ENCODE measurements at places on chromosomes 7 and 10. TPM values are rescaled to one million over a fixed set of nuclear protein-coding genes. Genes with fewer than 3 reads are reported as not detected.

The ACSM6 gene
- not detected for total RNA-seq

- H3K27ac ChIP-seq = no peak overlapping the region
- no peak for DNase-seq
- no peaks in the 10 kb centered on the region for H3K27me3 ChIP-seq
- H3K36me3 ChIP-seq = no peaks in the 10 kb centered on the region
- no peak overlapping the region for H3K4me3 ChIP-seq
These were observed 70.4 kb downstream of the LYZL2 start for GRCh38 chr10:30559180-30559579.

The ALKBH4 gene
- 19.6 TPM for total RNA-seq

The CDCA7L gene
- total RNA-seq = 3.8 TPM

The ENTPD1 gene
- total RNA-seq = 0.35 TPM

- H3K27ac ChIP-seq = no peak overlapping the region
- no peak for DNase-seq
- no peaks in the 10 kb centered on the region for H3K36me3 ChIP-seq
- no peaks in the 10 kb centered on the region for H3K4me1 ChIP-seq
- H3K4me3 ChIP-seq = no peak overlapping the region
These were observed 189.7 kb downstream of the ACTR3B start for GRCh38 chr7:152949253-152949652.

DNA sequence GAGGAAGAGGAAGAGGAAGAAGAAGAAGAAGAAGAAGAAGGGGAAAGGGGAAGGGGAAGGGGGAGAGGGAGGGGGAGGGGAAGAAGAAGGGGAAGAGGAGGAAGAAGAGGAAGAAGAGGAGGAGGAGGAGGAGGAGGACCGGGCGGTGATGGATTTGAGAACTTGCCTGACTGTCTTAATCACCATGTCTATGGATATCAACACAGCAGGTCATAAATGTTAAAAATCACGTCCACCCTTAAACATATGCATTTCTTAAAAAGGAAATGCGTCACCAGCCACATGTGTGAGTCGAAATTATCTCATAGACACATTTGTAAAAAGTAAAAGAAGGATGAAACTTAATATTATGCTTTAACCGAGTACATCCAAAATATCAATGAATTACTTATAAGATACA lies 42.1 kb upstream of the INSIG1 start:
- peaks cover 82% of the 10 kb centered on the region for H3K27me3 ChIP-seq
- H3K4me1 ChIP-seq = no peaks in the 10 kb centered on the region
- no peak overlapping the region for H3K27ac ChIP-seq
- H3K36me3 ChIP-seq = no peaks in the 10 kb centered on the region

The TEX36 gene
- total RNA-seq = not detected

DNA sequence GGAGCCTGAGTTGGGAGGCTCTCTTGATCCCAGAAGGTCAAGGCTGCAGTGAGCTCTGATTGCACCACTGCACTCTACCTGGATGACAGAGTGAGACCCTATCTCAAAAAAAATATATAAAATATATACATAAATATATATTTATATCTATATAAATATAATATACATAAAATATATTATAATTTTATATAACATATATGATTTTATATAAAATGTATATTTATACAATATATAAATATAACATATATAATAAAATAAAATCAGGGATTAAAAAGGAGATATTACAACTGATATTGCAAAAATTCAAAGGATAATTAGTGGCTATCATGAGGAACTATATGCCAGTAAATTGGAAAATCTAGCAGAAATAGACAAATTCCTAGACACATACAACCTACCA lies 353.5 kb upstream of the HPS1 start:
- H3K27ac ChIP-seq = no peak overlapping the region
- H3K4me1 ChIP-seq = no peaks in the 10 kb centered on the region
- no peaks in the 10 kb centered on the region for H3K27me3 ChIP-seq

- H3K4me1 ChIP-seq = peaks cover 15% of the 10 kb centered on the region
- no peaks in the 10 kb centered on the region for H3K27me3 ChIP-seq
- H3K36me3 ChIP-seq = no peaks in the 10 kb centered on the region
- H3K4me3 ChIP-seq = no peak overlapping the region
- DNase-seq = no peak
- H3K27ac ChIP-seq = no peak overlapping the region
These were observed 3.8 kb upstream of the TRIM56 start for GRCh38 chr7:101081432-101081831.

The VSTM2A gene
- total RNA-seq = not detected

DNA sequence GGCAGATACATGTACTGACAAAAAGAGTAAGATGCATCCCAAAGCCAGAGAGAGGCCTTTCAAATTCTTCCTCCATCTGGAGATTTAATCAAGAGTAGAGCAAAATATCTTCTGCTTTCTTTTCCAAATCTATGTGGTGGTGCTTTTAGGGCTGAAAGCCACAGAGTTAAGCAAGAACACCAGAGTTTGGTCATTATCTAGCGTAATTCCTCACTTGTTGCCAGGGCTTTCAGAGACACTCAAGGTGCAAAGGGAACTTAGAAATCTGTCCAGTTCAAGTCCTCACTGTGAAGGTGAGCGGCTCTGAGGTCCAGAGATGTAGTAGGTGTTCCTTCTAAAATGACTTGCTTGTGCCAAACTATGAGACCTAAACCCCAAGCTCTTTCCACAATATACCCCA lies 10.9 kb upstream of the NFE2L3 start:
- no peaks in the 10 kb centered on the region for H3K36me3 ChIP-seq
- peaks cover 9% of the 10 kb centered on the region for H3K27me3 ChIP-seq
- H3K4me1 ChIP-seq = no peaks in the 10 kb centered on the region
- no peak for DNase-seq
- H3K27ac ChIP-seq = no peak overlapping the region
- H3K4me3 ChIP-seq = no peak overlapping the region

DNA sequence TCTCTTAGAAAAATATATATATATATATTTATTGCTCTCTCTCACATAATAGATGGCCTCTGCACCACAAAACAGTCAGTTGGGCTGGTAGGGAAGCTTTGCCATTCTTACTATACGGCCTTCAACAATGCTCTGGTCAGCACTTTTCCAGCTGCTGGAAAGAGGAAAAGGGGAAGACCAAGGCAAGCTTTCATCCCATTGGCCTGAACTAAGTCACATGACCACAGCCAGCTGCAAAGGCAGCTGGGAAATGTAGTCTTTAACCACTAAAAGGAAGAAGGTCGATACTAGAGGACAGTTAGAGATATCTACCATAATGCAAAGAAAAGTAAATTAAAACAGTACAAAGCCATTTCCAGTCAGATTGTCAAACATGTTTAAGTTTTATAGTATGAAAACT lies 58.4 kb upstream of the MACROH2A2 start:
- no peak overlapping the region for H3K4me3 ChIP-seq
- no peaks in the 10 kb centered on the region for H3K4me1 ChIP-seq
- peak; percentile 90 for DNase-seq
- no peak overlapping the region for H3K27ac ChIP-seq
- H3K27me3 ChIP-seq = no peaks in the 10 kb centered on the region

- H3K36me3 ChIP-seq = no peaks in the 10 kb centered on the region
- H3K27ac ChIP-seq = no peak overlapping the region
- no peaks in the 10 kb centered on the region for H3K27me3 ChIP-seq
- no peaks in the 10 kb centered on the region for H3K4me1 ChIP-seq
- no peak for DNase-seq
These were observed 148.6 kb upstream of the FAM3C start for GRCh38 chr7:121544726-121545125.

GRCh38 chr10:12479924-12480323 lies 130.6 kb downstream of the CAMK1D start:
- H3K36me3 ChIP-seq = no peaks in the 10 kb centered on the region
- no peak for DNase-seq
- H3K4me3 ChIP-seq = no peak overlapping the region
- no peaks in the 10 kb centered on the region for H3K4me1 ChIP-seq
- H3K27ac ChIP-seq = no peak overlapping the region

DNA sequence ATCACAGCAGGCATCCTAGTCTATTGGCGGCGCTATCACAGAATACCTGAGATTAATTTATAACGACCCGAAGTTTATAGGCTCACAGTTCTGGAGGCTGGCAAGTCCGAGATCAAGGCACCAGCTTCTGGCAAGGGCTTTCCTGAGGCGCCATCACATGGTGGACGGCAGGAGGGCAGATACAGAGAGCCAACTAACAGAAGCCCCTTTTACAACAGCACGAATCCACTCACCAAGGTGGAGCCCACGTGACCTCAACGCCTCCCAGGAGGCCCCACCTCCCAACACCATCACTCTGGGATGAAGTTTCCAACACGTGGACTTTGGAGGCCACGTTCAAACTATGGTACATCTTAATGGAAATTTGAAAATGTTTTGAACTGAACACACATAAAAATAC lies 255.3 kb downstream of the ELFN1 start:
- peaks cover 15% of the 10 kb centered on the region for H3K4me1 ChIP-seq
- H3K4me3 ChIP-seq = no peak overlapping the region
- H3K27ac ChIP-seq = no peak overlapping the region
- peak; percentile 31 for DNase-seq

The TMED4 gene
- total RNA-seq = 44.6 TPM

GRCh38 chr10:2462581-2462980 lies 604.8 kb upstream of the PFKP start:
- no peaks in the 10 kb centered on the region for H3K36me3 ChIP-seq
- no peak overlapping the region for H3K4me3 ChIP-seq
- no peaks in the 10 kb centered on the region for H3K27me3 ChIP-seq
- no peak overlapping the region for H3K27ac ChIP-seq
- H3K4me1 ChIP-seq = no peaks in the 10 kb centered on the region

DNA sequence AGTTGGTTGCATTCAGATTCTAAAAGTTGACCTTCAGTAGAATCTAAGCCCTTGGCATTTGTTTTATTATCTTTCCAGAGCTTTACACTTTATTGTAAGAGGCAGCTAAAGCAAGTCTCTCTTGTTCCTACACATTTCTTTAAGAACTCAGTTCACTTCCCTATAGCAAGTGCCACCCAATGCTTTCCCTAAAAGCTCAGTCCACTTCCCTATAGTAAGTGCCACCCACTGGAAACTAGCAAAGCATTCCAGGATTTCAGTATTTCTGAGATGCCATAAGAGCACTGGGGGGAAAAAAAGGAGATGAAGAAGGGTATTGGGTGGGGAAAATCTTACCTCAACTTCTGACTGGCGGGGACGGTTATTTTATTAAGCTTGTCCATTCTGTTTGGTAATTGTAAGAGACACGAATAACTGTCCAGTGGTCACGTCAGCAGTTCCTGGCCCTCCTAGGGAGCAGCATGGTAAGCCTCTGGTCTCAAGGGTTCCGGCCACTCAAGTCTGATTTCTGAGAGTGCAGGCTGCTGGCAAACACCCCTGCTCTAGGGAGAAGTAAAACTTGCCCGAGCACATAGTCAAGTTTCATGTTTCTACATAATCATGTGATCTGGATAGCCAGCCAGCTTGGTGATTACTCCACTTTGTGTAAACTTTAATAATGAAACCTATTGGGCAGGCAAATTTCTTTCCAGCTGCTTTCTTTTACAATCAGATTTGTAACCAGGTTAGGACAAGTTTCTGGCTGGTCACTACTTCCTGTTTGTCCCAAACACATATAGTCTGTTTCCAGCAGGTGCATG lies at the start of gene BLNK:
BLNK (minus strand) TSS at position 554 of the 800 bp plus-strand sequence; CDS start at position 383, 171 bp downstream.
- no peak within 1 kb of the TSS for H3K27ac ChIP-seq
- no peaks in the 10 kb centered on the region for H3K4me1 ChIP-seq
- no peak within 1 kb of the TSS for H3K4me3 ChIP-seq
- H3K36me3 ChIP-seq = no peaks in the 10 kb centered on the region

The MPP7 gene
- 0.38 TPM for total RNA-seq

GRCh38 chr7:149635561-149636329 lies 137.6 kb downstream of the ZNF467 start:
- H3K4me3 ChIP-seq = no peak overlapping the region
- no peak for DNase-seq
- no peaks in the 10 kb centered on the region for H3K36me3 ChIP-seq
- no peak overlapping the region for H3K27ac ChIP-seq
- no peaks in the 10 kb centered on the region for H3K4me1 ChIP-seq
- H3K27me3 ChIP-seq = peaks cover 91% of the 10 kb centered on the region

The KIN gene
- total RNA-seq = 11.7 TPM

- no peaks in the 10 kb centered on the region for H3K27me3 ChIP-seq
- H3K36me3 ChIP-seq = no peaks in the 10 kb centered on the region
- H3K4me1 ChIP-seq = no peaks in the 10 kb centered on the region
These were observed 324.6 kb downstream of the ATRNL1 start for GRCh38 chr10:115417585-115418265.

- no peak overlapping the region for H3K4me3 ChIP-seq
- H3K36me3 ChIP-seq = no peaks in the 10 kb centered on the region
- no peaks in the 10 kb centered on the region for H3K4me1 ChIP-seq
- no peak for DNase-seq
- H3K27ac ChIP-seq = no peak overlapping the region
These were observed 268.9 kb upstream of the KLF6 start for GRCh38 chr10:4053940-4054339.

GRCh38 chr7:120431016-120431415 lies 158.0 kb downstream of the KCND2 start:
- no peaks in the 10 kb centered on the region for H3K36me3 ChIP-seq
- no peaks in the 10 kb centered on the region for H3K27me3 ChIP-seq
- H3K4me1 ChIP-seq = no peaks in the 10 kb centered on the region
- no peak overlapping the region for H3K27ac ChIP-seq
- H3K4me3 ChIP-seq = no peak overlapping the region

DNA sequence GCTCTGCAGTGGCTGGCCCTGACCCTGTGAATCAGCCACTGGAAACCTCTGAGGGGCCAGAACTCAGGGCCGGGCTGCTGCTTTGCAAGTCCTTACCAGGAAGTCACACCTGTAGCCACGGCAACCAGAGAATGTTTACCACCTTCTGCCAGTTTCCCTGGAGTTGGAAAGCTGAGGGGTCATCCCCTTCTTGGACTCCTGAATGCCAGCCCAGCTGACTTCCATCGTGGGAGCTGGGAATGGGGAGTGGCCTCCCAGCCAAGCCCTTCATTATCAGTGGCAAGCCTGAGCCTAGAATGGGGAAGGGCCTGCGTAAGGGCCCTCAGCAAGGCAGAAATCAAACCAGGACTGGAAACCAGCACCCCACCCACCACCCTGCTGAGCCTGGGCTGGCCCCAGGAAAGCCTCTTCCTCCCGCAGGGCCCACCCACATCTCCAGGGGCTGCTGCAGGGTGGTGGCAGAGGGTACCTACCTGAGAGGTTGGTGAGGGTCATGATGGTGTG lies 6.5 kb upstream of the CRHR2 start:
- H3K27me3 ChIP-seq = peaks cover 6% of the 10 kb centered on the region
- H3K27ac ChIP-seq = no peak overlapping the region
- no peaks in the 10 kb centered on the region for H3K4me1 ChIP-seq
- no peaks in the 10 kb centered on the region for H3K36me3 ChIP-seq

The ADCK2 gene
- total RNA-seq = 13.8 TPM

DNA sequence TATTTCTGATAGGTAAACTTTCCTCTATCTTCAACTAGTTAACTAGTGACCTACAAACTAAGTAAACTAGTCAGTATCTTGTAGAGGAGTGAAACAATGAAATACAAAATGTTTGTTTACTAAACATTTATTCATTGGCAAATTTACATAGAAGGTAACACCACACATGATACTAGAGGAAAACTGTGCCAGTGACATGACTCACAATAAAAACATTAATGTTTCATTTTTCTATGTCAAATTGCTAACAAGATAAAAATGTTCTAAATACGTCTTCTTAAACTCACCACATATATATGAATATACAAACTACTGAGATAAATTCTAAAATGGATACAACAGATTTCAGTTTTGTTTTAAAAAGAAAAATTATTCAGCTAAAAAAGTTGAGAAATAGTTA lies 471.3 kb downstream of the PARD3 start:
- no peak for DNase-seq
- no peaks in the 10 kb centered on the region for H3K27me3 ChIP-seq
- H3K36me3 ChIP-seq = no peaks in the 10 kb centered on the region
